NCI-H524 (cell line): ENCODE measurements at places on chromosomes 1 and 21.
A peak's percentile ranks its signal among the peaks of the same experiment; 100 is the strongest.

DNA sequence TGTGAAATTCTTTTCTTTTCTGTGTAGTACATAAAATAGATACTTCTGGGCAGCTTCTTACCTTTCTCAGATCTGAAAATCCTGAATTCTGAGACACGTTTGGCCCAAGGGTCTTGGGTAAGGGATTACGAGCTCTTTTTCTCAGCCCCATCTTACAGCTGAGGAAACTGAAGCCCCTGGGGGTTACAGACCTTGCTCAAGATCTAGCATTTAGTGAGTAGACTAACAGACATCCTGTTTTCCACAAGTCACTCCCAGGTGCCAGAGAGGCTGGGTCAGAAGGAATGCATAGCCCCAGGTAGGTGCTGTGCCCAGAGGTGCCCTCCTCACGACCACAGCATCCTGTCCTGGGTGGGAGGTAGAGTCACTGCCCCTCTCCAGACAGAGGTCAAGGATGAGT is 13.2 kb upstream of the CREG1 start:
- no peak for DNase-seq

DNA sequence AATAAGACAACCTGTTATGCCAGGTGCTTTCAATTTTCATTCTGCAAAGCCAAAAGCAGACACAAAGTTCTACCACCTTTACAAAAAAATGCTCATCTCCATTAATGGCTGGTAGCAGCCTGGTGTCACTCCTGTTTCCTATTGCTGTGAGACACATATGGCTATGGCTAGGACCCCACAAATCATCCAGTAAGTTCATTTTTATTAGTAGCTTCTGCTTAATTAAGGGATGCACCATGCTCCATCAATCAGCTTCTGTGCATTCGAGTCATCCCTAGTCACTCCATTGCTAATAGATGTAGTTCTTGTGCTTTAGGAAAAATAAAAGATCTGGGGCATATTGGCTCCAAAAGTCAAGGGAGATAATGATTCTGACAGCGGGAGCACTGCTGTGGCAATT is 257.2 kb downstream of the SPATA17 start:
- peak; percentile 27 for DNase-seq

DNA sequence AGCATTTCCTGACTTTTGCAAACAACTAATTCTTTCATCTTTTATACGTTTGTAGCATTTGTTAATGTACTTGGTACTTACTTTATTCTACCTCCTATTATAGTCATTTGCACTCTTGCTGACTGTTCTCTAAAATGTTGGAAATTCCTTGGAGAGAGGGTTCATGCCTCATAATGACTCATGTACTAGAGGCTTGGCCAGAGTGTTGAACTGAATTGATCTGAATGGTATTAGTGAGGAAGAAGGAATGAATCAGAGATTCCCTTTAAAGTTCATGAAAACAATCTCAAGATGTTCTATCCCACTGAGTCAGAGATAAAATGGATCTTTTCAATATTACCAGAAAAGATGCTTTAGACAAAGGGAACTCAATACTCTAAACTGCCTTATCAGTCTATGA is 383.4 kb downstream of the SEC16B start:
- no peak for DNase-seq

GRCh38 chr1:218613105-218613504 is 268.0 kb downstream of the TGFB2 start:
- no peak for DNase-seq

- no peak for DNase-seq
Observed at GRCh38 chr1:96552451-96552850, 169.1 kb upstream of the PTBP2 start.

- no peak for DNase-seq
Observed at GRCh38 chr1:14347776-14348175, 250.7 kb upstream of the KAZN start.

DNA sequence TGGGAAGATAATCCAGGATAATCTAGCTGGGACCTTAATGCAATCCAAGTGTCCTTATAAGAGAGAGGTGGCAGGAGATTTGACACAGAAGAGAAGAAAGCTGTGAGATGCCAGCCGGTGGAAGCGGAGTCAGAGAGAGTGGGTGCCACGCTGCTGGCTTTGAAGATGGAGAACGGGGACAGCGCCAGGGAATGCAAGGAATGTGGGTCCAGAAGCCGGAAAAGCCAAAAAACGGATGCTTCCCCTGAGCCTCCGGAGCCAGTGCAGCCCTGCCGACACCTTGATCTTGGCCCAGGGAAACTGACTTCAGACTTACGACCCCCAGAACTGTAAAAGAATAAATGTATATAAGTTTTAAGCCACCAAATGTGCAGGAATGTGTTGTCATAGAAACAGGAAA is 152.6 kb downstream of the ZNF281 start:
- DNase-seq: peak; percentile 81

- DNase-seq: no peak
Observed at GRCh38 chr1:19723874-19724273, 59.2 kb downstream of the HTR6 start.
